Stimulated activated CD8-positive, alpha-beta memory T cell treated with anti-CD3 and anti-CD28 coated beads, Interleukin-4, amount 100 ng/mL, for 1 hour (primary cell): ENCODE measurements at places on chromosomes 7 and 10.

GRCh38 chr10:9297580-9297979, 1243.1 kb downstream of the GATA3 start:
- DNase-seq: no peak

DNA sequence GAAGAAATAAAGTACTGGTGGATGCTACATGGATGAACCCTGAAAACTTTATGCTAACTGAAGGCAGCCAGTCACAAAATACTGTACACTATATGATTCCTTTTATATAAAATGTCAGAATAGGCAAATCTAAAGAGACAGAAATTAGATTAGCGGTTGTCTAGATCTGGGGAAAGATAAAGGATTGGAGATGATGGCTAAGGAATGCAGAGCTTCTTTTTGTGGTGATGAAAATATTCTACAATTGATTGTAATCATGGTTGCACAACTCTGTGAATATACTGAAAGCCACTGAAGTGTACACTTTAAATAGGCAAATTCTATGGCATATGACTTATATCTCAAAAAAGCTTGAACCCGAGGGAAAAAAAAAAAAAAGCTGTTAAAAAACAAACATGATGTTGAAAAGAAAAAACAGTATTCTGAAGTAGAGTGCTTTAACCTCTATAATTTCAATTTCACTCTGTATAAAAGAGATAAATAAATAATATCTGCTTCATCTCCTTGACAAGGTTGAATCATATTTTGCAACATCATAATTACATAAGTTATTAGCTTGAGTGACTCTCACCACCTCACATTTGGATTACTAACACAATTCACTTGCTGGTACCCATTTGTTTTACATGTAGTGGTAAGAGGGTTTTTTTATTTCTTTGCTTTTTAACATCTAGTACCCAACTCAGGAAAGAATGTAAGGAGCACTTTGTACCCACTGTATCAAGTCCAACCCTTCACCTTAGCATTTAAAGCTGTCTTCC, 2.8 kb upstream of the GNAI1 start:
- no peak for DNase-seq

GRCh38 chr7:36289833-36290661, 99.6 kb upstream of the ANLN start:
- DNase-seq: no peak

GRCh38 chr10:45550903-45551786, 121.4 kb downstream of the ZFAND4 start:
- no peak for DNase-seq

DNA sequence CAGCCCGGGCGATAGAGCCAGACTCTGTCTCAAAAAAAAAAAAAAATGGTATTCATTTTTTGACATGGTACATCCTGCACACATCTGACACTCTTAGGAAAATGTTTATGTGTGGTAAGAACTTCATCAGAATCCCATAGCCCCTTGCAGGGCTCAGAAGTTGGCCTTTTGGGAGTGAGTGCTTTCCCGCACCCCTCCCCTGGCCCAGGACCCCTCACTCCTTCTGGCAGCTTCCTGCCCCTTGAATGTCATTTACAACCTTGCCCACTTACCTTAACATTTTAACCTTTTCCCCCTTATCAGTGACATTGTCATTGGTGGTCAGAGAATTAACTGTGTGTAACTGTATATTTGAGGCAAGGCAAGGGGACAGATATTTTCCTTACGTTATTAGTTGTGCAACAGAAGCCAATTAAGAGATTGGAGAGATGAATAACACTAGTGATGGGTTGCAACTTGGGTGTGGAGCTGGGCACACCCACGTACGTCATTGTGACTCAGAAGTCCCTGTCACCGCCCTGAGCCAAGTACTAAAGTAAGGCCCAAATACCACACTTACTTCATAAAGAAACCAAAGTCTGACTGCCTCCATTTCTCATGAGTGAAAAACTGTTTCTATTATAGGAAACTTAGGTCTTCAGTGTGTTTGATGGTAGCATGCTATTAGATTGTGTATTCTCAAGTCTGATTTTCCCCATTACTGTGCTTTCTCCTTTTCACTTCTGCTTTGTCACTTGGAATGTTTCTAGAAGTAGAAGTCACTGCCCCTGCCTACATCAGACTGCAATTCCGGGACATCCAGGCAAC, 31.6 kb downstream of the OGDH start:
- no peak for DNase-seq

- no peak for DNase-seq
These were observed 590.9 kb upstream of the ANKRD30A start for GRCh38 chr10:36534471-36535002.

DNA sequence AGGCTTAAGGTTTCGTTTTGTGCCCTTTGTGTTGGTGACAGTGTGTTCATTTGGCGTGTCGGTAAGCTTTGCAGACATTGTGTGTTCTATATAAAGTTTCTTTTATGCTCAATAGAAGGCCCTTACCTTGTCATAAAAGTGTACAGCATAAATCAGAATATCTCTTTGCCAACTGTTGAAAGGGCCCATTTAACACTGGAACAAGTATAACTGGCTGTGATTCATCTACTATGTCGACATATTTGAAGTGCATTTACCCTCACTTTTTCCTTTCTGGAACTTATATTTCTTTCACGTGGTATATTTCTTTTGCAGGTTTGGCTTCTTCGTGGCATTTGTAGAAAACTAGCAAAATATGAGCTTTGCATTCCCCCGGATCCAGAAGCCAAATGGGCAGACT, 32.7 kb downstream of the EEPD1 start:
- no peak for DNase-seq

- no peak for DNase-seq
These were observed 3.2 kb upstream of the SUPV3L1 start for GRCh38 chr10:69176823-69177222.

GRCh38 chr7:13262929-13263530, 575.6 kb downstream of the ARL4A start:
- DNase-seq: no peak

- no peak for DNase-seq
These were observed 34.8 kb upstream of the INMT start for GRCh38 chr7:30717181-30717580.

- no peak for DNase-seq
These were observed 168.7 kb upstream of the ITGB1 start for GRCh38 chr10:33126742-33127141.

DNA sequence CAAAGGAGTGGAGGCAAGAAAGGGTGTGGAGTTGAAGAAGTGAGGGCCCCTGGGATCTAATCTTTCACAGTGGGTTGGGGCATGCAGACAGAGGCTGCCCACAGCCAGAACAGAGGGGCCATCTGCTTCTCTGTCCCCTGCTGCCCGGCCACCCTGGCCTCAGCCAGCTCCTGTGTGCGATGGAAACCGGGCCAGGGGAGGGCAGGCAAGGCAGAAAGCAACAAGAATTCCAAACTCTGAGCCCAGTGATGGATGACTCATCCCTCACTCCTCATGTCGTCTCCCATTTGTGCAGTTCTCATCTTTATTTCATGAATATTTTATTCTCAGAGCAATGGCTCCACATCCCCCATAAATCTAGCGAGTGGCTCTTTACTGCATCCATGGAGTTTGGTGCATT, 757.1 kb downstream of the GRID1 start:
- DNase-seq: no peak

DNA sequence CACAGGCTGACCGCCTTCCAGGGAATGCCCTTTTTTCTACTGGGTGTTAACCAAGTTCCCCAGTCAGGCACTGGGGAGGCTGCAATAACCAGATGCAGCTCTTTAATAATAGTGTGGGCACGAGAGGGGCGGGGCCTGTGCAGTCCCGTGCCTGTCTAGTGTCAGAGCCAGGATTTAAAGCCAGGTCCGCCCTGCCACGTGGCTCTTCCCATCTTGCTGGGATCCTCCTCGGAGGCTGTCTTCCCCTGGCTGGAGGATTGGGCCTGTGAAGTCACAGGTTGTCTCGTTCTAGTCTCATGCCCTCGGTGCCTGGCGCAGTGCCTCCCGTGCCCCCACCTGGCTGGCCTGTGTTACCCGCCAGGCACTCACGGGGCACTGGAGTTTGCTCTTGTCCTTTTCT, 25.2 kb downstream of the TMEM120A start:
- DNase-seq: no peak

- DNase-seq: no peak
These were observed 138.5 kb downstream of the VWC2 start for GRCh38 chr7:49911909-49912308.
